ENCODE measurements at places on chromosomes 2 and 18. TPM values are rescaled to one million over a fixed set of nuclear protein-coding genes. Genes with fewer than 3 reads are reported as not detected.
A peak's percentile ranks its signal among the peaks of the same experiment; 100 is the strongest.

UPP2 gene
- total RNA-seq, result not detected

- no peak for DNase-seq
These were observed 2.8 kb downstream of the SCLY start for GRCh38 chr2:238063414-238064189.

- DNase-seq, result peak; percentile 26
These were observed 19.9 kb downstream of the ABCG5 start for GRCh38 chr2:43818761-43819160.

GRCh38 chr2:171147081-171147480 is 13.6 kb downstream of the TLK1 start:
- DNase-seq, result no peak
